ENCODE measurements at places on chromosomes 13 and 19. TPM values are rescaled to one million over a fixed set of nuclear protein-coding genes. Genes with fewer than 3 reads are reported as not detected.
A peak's percentile ranks its signal among the peaks of the same experiment; 100 is the strongest.

DNA sequence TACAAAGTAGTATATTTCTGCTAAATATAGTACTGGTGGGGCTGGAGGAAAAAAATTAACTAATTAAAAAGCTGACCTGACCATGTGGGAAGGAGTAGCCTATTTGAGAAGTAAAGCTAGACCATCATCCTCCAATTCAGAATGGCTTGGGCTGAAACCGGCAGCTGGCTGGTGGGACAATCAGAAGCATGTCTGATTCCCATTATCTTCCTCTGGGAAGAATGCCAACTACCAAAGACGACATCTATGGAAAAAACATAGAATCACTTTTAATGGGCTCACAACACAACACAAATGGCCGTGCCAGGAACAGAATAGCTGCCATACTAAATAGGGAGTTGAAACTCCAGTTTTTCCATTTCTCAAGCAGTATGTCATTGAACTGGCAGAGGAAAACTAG is 120.4 kb upstream of the FREM2 start:
- no peaks in the 10 kb centered on the region for H3K27me3 ChIP-seq
- no peaks in the 10 kb centered on the region for H3K36me3 ChIP-seq
- no peaks in the 10 kb centered on the region for H3K4me1 ChIP-seq
- H3K4me3 ChIP-seq = no peak overlapping the region
- no peak for DNase-seq

DNA sequence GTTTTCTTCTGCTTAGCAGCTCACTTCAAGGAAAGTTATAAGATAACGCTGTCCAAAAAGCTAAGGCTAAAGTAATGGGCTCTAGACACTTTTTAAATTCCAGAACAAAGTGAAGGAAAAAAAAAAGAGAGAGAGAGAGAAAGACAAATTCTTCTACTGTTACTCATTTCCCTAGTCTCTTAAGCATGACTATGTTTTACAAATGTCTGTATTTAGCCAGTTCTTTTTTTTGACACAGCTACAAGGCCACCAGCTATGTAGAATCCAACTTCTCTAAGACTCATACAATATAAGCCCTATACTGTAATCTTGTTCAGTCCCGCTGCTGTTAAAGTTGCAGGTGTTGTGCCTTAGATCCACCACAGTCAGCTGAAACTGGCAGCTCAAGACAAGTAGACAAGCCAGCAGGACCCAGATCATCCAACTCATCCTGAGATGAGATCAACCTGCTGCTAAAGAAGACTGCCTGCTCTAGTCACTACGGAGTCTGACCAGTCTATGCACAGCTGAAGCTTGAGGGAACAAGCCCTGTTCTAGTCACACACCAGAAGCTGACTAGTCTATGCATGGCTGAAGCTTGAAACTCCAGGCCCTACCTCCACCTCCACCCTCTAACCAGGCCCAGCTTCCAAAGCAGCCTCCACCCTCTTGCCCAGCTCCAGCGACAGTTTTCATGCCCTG is 10.3 kb upstream of the ZNF83 start:
- no peak for DNase-seq
- H3K4me1 ChIP-seq = no peaks in the 10 kb centered on the region
- no peak overlapping the region for H3K27ac ChIP-seq
- no peaks in the 10 kb centered on the region for H3K27me3 ChIP-seq
- no peak overlapping the region for H3K4me3 ChIP-seq

- H3K36me3 ChIP-seq = no peaks in the 10 kb centered on the region
- H3K4me1 ChIP-seq = no peaks in the 10 kb centered on the region
- no peak overlapping the region for H3K27ac ChIP-seq
Measured at GRCh38 chr13:22049384-22049783, 378.5 kb downstream of the FGF9 start.

- no peaks in the 10 kb centered on the region for H3K27me3 ChIP-seq
- peak overlapping the region; percentile 64 for H3K4me3 ChIP-seq
- no peaks in the 10 kb centered on the region for H3K36me3 ChIP-seq
- peak overlapping the region; percentile 98 for H3K27ac ChIP-seq
- peak; percentile 97 for DNase-seq
Measured at GRCh38 chr19:38335949-38336637, 463 bp downstream of the CATSPERG start.

DNA sequence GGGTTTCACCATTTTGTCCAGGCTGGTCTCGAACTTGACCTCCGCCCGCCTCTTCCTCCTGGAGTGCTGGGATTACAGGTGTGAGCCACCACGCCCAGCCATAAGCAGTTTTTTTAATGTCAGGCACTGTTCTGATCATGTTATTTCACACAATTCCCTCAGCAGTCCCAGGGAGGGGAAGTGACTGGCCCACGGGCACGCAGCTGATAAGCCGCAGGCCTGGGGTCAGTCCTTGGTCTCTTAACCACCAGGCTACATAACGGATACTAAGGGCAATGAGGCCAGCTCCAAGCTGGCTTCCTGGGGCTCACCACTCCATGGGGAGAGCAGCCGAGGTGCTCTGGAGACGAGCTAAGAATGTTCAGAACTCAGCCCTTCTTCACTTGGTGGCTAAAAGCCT is 13.5 kb downstream of the BRSK1 start:
- H3K27me3 ChIP-seq = no peaks in the 10 kb centered on the region
- H3K27ac ChIP-seq = no peak overlapping the region
- no peak overlapping the region for H3K4me3 ChIP-seq
- H3K36me3 ChIP-seq = peaks cover 14% of the 10 kb centered on the region

DNA sequence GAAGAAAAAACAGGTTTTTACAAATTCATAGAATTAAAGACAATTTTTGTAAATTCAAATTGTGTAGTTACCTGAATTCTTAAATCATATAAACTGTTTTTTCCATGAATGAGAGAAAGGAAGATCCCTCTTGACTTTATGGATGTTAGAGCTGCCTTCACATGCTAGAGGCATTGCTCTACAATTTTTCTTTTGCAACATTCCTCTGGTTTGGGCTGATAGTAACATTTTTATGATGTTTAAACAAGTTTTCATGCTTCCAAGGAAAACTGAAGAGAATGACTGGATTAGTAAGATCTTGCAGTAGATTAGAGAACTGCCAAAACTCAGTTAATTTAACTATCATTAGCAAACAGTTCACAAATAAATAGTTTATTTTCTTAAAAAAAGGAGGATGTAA is 250.6 kb downstream of the GPC6 start:
- H3K36me3 ChIP-seq = no peaks in the 10 kb centered on the region
- DNase-seq = no peak
- H3K4me1 ChIP-seq = no peaks in the 10 kb centered on the region
- H3K4me3 ChIP-seq = no peak overlapping the region
- H3K27ac ChIP-seq = no peak overlapping the region
- H3K27me3 ChIP-seq = no peaks in the 10 kb centered on the region

The MBNL2 gene
- total RNA-seq = 81.6 TPM

The HSPB6 gene
- total RNA-seq = 98.4 TPM

The SIX5 gene
- 18.6 TPM for total RNA-seq

The SYCN gene
- total RNA-seq = not detected

The ASF1B gene
- total RNA-seq = 1.4 TPM
